Frontal cortex (tissue), 4 donors: ENCODE measurements at places on chromosomes 12 and 14. TPM values are rescaled to one million over a fixed set of nuclear protein-coding genes. Genes with fewer than 3 reads are reported as not detected.
A peak's percentile ranks its signal among the peaks of the same experiment; 100 is the strongest.

DNA sequence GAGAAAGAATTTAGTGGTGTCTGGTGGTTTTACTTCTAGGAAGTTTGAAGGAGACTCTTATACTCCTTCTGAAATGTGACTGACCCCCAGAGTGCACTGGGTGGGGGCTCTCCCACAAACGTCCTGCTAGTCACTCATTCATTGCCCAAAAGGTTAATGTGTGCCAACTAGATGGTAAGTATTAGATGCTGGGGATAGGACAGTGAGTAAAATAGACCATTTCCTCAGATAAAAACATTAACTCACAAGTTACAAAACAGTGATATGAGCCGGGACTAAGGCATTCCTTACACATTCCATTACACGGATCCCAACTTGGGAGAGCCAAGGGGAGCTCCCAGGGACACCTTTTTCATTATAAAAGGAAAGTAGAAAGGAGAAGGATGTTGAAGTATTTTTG, 185.1 kb downstream of the ATXN7L3B start:
- DNase-seq: no peak

DNA sequence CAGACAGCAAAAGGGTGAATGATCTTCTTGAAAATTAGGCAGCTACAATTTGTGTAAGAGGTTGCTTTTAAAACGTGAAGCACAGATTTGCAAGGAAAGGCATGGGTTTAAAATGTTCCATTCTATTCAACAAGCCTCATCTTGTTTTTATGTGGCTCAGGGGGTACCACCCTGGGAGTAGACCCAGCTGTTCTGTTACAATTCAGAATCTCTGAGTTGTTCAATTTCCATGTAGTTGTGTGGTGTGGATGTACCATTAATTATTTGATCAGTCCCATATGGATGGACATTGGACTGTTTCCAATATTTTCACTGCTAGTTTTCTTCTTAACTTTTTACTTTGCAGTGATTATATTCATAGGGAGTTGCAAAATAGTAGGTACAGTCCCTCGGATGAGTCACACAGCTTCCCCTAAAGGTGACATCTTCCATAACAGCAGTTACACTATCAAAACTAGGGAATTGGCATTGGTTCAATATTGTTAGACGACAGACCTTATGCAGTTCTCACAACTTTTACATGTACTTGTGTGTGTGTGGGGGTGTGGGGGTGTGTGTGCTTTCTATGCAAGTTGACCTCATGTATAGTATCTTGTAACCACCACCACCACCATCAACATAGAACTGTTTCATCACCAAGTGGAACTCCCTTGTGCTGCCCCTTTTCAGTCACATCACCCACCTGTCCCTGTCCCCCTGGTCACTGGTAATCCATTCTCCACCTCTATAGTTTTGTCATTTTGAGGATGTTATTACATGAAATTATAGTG, 59.0 kb upstream of the CAPRIN2 start:
- DNase-seq: no peak

GRCh38 chr14:50736932-50737419, 68.9 kb upstream of the SAV1 start:
- DNase-seq: no peak

ERBB3 gene
- 2.0 TPM for total RNA-seq

SOS2 gene
- total RNA-seq: 81.9 TPM

LAG3 gene
- under 0.01 TPM for total RNA-seq

DNA sequence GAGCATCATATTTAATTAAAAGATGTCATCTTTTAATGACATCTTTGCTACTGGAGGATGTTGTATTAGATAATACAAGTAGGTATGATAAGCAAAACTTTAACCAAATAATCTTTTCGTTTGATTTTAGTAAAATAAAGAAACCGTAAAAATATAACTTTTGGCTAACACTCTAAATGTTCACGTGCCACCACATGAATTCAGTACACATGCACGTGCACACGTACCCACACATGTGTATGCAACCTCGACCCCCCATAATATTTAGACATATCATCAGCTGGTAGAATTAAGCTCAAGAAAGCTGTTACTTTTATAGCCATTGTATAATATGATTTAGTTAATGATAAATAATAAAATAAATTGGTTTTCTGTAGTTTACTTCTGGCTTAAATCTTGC, 566.6 kb upstream of the FBXO33 start:
- DNase-seq: no peak

DNA sequence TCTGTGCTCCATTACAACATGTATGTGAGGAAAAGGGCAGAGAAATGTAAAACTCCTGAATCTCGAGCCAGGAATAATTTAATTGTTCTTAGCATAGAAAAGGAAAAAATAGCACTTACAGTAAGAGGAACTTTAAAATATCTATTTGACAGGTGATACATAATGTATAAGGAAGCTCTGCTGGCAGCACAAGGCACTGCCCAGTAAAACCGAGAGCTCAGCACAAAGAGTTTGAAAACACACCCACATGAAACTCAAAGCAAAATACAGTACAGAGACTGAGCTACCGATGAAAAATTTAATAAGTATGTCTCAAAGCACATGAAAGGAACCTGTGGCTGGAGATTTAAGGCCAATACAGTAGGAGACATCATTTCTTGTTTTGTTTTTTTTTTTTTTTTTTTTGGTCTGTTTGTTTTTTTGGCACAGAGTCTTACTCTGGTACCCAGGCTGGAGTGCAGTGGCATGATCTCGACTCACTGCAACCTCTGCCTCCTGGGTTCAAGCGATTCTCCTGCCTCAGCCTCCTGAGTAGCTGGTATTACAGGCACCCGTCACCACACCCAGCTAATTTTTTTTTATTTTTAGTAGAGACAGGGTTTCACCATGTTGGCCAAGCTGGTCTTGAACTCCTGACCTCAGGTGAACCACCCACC, 19.2 kb downstream of the CLIP1 start:
- no peak for DNase-seq

GARIN6 gene
- not detected for total RNA-seq

DNA sequence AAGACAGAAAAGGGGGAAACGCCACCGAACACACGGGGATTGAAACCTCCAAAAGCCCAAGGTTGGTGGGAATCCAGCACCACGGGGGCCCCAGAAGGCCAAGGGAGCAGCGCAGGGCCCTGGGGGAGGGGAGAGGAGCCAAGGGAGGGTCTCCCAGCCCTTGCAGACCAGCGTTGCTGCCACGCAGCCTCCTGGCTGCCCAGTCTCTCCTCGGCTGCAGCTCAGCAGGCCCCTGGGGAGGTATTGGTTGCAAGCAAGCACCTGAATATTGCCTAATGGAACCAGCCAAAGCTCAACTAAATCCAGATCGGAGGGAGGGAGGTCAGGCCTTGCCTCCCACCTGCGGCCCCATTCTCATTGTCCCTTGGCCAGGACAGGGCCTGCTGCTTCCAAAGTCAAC, 15.8 kb downstream of the TMEM229B start:
- DNase-seq: no peak

CFAP54 gene
- total RNA-seq: 5.3 TPM

DNA sequence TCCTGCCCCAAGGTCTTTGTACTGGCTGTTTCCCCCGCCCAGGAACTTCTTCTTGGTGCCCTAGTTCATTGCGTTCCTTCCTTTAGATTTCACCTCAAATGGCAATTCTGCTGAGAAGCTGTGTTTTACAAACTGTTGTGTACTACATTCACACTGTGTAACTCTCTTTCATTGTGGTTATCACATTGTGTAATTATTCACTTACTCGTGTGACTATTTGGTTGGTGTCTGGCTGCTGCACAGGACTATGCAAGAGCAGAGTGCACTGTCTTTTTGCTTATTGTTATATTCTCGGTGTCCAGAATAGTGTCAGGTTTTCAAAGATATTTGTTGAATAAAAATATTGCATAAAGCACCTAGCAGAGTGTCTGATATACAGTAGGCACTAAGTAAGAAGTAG, 177.2 kb upstream of the PRICKLE1 start:
- DNase-seq: no peak

DNA sequence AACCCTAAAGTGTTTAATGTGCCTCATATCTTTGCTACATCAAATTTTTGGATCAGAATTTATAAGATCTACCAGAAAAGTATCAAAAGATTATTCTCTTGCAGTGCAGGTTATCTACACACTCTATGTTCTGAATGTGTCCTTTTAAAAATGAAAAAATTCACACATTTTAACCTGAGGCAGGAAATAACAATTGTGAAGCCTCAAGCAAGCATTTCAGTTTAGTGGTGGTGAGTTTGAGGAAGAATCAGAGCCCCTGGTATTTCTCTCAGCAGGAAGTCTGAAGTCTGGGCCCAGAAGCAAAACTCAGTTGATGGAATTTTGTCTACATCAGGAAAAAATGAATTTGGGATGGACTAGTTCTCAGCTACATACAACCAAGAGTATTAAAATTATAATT, 137.0 kb upstream of the PZP start:
- no peak for DNase-seq

GRCh38 chr12:94969424-94969823, 34.1 kb downstream of the NDUFA12 start:
- DNase-seq: no peak

- DNase-seq: no peak
These were observed 57.3 kb downstream of the ETV6 start for GRCh38 chr12:11706509-11707379.

GRCh38 chr14:59344691-59345455, 120.3 kb downstream of the GPR135 start:
- DNase-seq: no peak

DNA sequence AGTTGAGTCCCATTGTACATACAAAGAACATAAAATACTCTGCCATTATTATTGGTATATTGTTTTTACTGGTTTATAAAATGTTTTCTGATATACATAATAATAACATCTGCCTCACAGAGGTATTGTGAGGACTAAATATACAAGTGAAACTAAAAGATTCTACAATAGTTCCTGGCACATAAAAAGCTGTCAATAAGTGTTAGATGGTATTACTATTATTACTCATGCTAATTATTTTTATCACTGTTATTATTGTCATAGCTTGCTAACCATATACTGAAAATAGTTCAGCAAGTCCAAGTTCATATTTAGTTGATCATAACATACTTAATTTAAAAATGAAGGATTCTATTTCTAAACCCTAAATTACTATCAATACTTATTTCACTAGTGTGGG, 34.4 kb downstream of the BTG1 start:
- no peak for DNase-seq

- no peak for DNase-seq
These were observed 104.5 kb downstream of the SLC2A13 start for GRCh38 chr12:40001406-40001805.

DNA sequence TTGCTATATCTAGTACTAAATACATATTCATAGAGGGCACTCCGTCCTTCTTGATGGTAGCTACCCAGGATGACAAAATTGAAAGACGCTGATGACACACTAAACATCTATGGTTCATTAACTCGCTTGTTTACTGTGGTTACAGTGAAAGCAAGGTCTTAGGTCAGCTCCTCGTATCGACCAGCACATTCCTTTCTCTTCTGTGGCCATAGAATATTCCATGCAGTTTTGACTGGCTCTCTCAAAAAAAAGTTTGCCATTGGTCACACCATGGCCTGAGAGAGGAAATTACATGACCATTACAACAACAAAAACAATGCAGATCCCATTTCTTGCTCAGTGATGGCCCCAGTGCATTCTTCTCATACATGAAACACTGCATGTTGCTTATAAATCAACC, 411.4 kb upstream of the SOX5 start:
- no peak for DNase-seq

GRCh38 chr12:48018618-48018995, 14.3 kb upstream of the COL2A1 start:
- no peak for DNase-seq

- DNase-seq: no peak
These were observed 13.1 kb upstream of the ITGA5 start for GRCh38 chr12:54431911-54432814.

DNA sequence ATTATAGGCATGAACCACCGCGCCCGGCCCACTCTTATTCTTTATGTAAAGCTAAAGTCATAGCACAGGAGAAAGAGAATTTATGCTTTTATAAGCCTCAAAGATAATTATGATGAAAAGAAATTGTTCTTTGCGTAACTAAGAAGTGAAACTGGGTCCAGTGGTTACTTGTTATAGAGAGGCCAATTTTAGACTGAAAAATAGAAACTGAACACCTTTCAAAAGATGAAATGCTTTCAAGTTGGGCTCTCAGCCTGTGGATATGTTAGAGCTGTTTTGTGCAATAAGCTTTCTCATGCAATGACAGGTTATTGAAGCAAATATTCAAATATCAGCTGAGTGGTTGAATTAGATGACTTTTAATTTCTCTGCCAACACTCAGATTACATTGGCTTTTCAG, 7.9 kb downstream of the TMEM253 start:
- no peak for DNase-seq

GRCh38 chr14:86774916-86775315, 1218.1 kb downstream of the GALC start:
- no peak for DNase-seq

DNA sequence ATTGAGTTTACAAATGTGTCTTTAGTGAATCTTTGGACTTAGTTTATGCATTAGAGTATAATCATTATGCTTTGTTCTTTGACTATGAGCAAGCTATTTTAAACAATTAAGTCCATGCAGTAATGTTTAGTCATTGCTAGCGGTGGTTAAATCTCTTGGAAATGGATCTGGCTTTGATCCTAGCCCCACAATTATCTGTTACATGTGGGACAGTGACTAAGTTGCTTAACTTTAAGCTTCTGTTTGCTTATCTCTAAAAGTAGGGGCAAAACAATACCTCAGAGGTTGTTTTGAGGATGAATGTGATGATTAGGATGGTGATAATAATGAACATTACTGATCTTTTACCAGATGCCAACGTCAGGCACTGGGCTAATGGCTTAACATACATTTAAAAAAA, 124.2 kb downstream of the NPAS3 start:
- DNase-seq: no peak

DNA sequence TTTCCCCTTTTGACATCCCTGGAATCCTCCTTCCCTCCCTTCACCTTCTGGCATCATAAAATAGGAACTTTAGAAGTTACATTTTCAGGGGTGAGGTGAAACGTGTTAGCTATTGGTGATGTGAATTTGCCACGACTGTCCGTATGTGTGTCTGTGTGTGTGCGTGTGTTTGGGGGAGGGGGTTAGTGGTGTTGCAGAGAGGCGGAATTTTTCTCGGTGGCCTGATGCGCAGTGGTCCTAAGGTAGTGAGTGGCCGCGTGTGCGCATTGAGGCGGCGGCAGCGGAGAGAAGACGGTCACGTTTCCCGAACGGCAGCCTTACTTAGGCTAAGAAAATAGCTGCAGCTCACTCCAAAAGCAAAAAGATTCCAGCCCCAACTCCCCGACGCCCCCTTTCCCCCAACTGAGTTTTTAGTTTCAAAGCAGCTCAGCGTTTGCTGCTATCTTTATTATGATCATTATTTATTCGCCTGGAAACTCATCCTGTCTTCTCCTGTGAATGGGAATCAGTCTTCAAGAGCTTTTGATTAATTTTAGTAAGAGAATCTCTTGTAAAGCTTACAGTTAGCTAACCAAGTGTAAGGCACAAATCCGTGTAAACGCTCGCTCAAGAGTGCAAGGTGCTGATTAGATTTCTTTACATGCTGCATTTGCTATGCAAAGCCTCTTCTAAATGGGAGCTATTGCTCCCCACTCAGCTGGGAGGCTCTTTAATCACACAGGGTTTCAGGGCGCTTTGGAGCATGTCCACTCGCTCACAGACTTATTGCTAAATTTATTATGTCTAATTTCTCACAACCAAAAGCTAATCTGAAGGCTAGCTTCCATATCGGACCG, 4.7 kb downstream of the FLRT2 start:
- peak; percentile 14 for DNase-seq

TAS2R14 gene
- total RNA-seq: 5.3 TPM
